MG63 (cell line): ENCODE measurements at places on chromosomes 5 and 9. TPM values are rescaled to one million over a fixed set of nuclear protein-coding genes. Genes with fewer than 3 reads are reported as not detected.

DNA sequence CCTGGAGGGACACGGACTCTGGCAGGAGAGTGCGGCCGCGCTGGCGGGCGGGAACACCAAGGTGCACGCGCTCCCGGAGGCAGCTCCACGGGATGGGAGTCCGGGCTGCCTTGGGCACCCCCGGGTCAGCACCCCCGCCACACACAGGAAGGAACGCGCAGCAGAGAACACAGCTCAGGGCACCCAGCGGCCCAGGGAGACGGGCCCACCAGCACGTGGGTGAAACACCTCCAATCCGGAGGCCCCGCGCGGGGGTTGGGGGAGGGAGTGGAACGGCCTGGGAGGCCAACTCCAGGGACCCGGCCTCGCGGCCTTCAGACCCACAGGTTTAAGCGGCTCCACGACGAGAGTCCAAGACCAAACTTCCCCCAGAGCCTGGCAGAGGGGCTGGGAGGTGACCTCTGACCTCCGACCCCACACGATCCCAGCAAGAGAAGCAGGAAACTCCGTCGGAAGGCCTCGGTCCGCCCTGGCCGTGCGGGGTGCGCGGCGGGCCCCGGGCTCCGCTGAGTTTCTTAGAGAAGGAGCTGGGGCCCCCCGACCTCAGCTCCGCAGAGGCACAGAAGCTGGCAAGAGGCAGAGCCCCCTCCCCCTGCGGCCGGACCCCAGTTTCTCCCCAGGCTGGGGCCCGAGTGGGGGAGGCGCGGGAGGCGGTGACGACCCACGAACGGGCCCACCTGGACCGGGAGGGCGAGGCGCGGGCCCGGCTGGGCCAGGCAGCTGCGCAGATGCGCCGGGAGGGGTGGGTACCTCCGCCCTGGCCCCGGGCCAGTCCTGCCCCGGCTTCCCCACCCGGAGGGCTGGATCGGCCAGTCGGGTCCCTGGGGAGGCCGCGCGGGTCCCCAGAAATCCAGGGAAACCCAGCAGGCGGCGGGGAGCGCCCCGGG, 851 bp downstream of the NACC2 start:
- peak; percentile 91 for DNase-seq

- no peak for DNase-seq
Measured at GRCh38 chr5:155915601-155916000, 411.4 kb upstream of the SGCD start.

- DNase-seq, result no peak
Measured at GRCh38 chr9:37967014-37967760, 63.3 kb upstream of the SLC25A51 start.

DNA sequence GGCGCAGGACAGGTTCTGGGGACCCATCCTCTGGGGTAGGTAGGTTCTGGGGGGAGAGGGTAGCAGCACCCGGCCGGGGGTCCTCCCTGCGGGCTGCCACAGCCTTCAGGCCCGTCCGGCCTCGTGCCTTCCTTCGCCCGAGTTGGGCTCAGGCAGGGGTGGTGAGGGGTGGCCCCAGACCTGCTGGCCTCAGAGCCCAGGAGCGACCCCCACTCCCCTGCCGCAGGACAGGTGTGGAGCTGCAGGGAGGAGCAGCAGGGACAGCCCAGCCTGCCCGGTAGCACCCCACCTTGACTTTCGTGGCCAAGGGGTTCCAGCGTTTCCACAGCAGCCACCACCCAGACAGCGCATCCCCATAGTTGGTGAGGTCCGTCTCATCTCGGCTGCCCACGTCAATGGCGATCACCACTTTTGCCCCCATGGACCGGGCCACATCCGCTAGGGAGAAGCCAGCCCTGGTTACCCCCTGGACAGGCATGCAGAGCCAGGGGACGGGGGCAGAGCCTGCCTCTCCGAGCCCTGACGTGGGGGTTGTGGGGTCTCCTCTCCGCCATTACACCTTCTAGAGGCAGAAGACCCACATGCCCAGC, 3.4 kb upstream of the NSMF start:
- DNase-seq, result no peak

GRCh38 chr5:141707510-141707909, 25.5 kb upstream of the ARAP3 start:
- no peak for DNase-seq

DNA sequence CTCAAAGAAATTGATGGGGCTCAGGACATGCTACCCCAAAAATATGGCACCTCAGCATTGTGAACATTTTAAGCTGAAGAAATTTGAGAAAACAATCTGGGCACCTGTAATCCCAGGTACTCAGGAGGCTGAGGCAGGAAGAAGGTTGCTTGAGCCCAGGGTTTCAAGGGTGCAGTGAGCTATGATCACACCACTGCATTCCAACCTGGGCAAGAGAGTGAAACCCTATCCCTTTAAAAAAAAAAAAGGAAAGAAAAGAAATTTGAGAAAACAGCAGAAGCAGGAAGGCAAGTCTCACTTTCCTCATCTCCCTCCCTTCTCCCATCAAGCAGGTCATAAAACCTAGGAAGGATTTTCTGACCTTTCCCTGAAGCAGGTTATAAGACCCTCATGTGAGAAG, 23.6 kb downstream of the TPD52L3 start:
- no peak for DNase-seq

DNA sequence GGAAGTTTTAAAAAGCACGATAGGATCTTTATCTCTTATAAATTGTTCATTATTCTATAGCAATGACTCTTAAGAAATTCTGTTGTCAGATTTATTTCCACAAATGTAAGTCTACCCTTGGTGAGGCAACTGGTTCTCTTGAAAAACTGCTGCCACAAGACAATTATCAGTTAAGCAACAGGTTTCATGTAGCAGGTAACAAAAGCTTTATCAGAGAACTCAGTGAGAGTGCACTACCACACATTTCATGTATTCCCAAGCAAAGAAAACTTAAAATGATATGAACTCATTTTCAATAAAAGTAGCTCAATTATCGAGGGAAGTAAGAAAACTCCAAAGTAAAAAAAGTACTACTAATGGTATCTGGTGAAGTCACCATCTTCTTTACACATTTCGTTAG, 9.4 kb downstream of the NR6A1 start:
- DNase-seq, result no peak

Gene TYRP1
- 2.9 and 3.4 TPM in 2 replicates for total RNA-seq

Gene KIF20A
- total RNA-seq, result 111 and 129 TPM in 2 replicates

GRCh38 chr9:8917956-8918739, 1118.6 kb upstream of the DMAC1 start:
- DNase-seq, result no peak

DNA sequence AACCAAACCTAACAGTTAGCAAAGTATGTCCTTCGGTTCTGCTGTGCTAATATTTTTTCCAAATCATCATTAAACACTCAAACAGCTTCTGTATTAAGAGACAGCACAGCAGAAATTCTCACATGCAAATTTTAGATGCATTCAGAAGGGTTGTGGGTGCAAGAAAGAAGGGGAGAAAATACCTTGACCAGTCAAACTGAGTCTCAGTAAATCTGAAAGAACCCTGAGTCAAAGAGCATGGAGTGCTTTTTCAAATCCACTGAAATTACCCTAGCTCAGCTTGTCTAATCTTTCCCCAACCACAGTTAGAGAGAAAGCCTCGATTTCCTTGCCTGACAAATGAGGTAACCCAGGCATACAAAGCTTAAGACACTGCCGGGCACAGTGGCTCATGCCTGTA, 55.1 kb downstream of the RETREG1 start:
- DNase-seq, result no peak

GRCh38 chr9:91362051-91362611, 413 bp upstream of the AUH start:
- no peak for DNase-seq

Gene PCDHGA10
- total RNA-seq, result 1.0 and 1.2 TPM in 2 replicates

GRCh38 chr9:15696979-15697378, 144.1 kb downstream of the CCDC171 start:
- DNase-seq, result peak; percentile 90

DNA sequence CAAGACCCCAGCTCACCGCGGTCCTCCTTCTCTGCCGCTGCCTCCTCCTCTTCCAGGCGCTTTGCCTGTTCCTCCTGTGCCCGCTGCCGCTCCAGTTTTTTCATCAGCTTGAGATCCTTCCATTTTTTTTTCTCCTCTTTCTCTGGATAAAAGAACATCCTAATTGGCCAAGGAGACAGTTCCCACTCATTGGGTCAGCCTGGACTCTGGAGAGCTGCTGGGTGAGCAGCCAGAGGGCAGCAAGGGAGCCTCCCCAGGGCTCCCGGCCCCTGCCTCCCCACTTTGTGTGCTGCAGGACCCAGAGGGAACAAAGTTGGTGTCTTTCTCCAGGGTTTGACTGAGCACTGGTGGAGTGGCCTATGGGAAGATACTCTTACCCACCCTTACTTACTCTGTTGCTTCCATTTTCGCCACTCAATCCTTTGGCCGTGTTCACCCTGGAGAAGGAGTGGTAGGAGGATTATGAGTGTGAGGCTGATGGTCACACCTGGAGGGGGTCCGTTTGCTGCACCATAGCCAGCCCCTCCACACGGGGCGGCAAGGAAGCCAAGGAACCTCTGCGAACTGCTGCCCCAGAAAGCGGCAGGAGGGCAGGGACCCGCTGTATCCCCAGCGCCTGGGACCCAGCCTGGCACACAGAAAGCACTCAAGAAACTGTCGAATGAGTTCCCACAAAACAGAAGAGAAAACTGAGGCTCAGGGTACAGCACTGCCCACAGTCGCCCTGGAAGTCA, 708 bp downstream of the SPOUT1 start:
- no peak for DNase-seq

DNA sequence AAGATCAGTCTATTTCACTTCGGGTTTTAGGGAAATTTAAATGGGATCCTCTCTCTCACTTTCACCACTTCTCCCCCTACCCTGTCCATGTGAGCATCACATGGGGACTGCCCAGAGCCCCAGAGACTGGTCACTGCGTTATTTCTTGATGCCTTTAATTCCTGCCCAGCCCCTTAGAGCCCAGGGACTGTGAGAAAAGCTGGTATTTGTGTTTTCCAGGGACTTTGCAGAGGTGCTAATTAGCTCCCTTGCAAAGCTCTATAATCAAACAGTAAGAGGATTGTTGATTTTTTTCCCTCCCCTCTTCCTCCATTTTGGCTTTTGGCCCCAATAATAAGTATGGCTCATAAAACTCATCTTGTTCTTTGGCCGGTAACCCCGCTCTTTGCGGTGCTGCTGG, 35.6 kb downstream of the NTRK2 start:
- DNase-seq, result no peak

Gene EIF4E1B
- total RNA-seq, result not detected in 2 replicates

DNA sequence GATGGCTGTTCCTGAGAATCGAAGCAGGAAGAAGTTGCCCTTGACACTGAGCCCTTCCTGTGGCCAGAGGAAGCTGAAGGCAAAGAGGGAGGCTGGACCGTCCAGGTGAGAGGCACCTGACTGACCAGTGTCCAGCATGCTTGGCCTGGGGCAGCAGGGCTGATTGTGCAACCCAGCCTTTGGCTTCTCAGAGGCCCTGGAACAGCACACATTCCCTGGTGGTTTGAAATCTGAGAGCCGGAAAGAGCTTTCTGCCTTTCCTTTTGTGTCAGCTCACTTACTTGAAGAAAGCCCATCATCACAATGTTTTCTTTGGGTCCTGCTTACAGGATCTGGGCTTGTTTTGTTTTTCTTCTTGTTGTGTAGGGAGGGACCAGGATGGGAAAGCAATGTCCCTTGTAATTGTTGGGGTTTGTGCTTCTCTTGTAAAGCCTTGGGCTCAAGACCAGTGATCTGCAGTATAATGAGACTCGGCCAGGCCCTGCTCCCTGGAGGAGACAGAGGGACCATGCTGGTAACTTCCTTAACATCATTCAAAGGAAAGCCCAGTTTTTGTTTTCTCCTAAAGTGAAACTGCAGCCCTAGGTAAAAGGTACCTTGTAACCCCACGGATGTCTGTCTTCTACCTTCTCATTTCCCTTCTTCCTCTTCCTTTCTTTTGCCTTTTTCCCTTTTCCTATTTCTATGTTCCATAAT, 213.7 kb downstream of the NXNL2 start:
- DNase-seq, result no peak

Gene CXCL14
- 0.76 TPM in 1 of 2 replicates, not detected in the other for total RNA-seq

DNA sequence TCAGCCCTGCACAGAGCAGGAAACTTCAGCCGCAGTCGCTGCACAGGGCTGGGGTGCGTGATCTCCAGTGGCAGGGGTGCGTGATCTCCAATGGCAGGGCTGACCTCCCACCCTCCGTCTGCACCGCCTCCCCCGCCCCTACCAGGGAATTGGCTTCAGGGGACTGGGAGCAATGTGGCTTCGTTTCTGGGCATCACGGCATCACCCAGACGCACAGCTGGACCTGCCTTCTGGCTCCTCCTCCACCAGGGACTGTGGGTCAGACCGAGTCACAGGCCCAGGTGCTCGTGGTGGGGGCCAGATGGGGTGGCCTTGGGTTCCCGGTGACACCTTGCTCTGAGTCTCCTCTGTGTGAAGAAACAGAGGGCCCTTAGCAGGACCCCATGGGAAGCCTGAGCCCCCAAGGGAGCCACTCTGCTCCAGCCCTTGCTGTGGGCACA, 51.1 kb downstream of the AHRR start:
- DNase-seq, result no peak

GRCh38 chr9:79663878-79664277, 92.1 kb downstream of the TLE4 start:
- DNase-seq, result no peak

DNA sequence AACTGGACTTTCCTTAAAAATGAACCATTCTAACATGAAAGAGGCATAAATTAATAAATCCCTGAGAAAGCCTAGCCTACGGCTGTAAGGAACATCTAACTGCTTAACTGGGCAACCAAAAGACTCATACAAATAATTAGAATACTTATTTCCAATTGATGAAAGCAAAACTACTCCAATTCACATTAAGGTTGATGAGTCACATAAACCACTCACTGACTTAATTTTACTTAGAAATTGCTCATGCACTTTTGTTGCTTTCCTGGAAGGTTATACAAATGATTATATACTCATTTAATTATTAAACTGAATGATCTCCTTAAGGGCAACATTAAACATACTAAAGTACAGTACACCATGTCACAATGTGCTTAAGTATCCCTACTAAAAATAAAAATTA, 101.9 kb downstream of the NFIB start:
- no peak for DNase-seq

Gene CBY3
- not detected in 2 replicates for total RNA-seq

GRCh38 chr9:130300739-130301138, 35.2 kb downstream of the HMCN2 start:
- no peak for DNase-seq

Gene SLC34A3
- not detected in 2 replicates for total RNA-seq

Gene FBXL7
- 9.4 and 17.9 TPM in 2 replicates for total RNA-seq

DNA sequence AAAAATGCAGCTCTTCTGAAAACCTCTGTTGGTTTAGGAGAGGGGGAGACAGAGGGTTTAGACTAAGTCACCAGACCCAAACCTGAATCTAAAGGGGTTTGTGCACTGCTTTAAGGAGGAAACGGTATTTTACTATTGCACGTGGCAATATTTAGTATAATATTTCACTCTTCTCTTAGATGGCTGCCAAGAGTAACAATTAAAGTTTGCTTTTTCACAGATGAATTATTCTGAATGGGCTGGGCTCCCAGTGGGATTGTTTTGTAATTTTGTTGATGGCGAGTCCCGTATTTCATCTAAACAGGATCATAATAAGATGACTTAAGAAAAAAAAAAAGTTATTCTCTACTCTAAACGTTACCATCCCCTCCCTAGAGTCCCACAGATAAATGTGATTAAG, 245.4 kb downstream of the PCSK5 start:
- no peak for DNase-seq

Gene ARID3C
- total RNA-seq, result 0.16 TPM in 1 of 2 replicates, not detected in the other
